Natural killer cell (primary cell): ENCODE measurements at places on chromosomes 3 and 15.
A peak's percentile ranks its signal among the peaks of the same experiment; 100 is the strongest.

GRCh38 chr3:106810300-106810875, 566.9 kb upstream of the CCDC54 start:
- no peak for DNase-seq

DNA sequence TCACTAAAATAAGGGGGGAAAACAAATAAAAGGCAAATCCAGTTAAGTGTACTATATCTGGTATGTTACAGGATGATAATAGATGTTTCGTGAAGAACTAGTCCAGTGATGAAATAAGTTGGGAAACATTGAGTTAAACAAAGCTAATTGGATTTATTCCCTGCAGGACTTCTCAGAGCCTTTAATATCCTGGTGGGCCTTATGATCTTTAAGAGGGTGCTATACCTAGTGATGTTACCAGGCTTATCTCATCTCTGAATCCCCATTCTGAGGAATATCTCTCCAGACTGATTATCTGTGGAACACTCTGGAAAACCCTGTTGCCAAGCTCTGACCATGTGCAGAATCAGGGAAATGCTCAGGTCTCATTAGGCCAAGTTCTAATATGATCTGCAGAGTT, 54.8 kb upstream of the POMGNT2 start:
- no peak for DNase-seq

DNA sequence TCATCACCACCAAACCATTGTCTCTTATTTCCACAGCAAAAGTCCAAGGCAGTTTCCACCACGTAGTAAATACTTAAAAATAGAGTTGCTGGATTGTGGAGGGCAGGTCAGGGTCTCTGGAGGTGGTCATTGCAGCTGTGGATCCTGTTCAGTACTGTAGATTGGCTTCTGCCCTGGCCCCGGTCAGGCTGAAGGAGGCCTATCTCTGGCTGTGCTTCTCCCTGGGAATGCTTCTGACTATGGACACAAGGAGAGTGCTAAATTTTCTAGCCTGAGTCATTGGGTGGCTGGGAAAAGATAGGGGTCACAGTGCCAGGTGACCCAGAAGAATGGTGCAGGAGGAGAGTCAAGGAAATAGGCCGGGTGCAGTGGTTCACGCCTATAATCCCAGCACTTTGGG, 26.3 kb upstream of the GMPPB start:
- DNase-seq, result no peak

DNA sequence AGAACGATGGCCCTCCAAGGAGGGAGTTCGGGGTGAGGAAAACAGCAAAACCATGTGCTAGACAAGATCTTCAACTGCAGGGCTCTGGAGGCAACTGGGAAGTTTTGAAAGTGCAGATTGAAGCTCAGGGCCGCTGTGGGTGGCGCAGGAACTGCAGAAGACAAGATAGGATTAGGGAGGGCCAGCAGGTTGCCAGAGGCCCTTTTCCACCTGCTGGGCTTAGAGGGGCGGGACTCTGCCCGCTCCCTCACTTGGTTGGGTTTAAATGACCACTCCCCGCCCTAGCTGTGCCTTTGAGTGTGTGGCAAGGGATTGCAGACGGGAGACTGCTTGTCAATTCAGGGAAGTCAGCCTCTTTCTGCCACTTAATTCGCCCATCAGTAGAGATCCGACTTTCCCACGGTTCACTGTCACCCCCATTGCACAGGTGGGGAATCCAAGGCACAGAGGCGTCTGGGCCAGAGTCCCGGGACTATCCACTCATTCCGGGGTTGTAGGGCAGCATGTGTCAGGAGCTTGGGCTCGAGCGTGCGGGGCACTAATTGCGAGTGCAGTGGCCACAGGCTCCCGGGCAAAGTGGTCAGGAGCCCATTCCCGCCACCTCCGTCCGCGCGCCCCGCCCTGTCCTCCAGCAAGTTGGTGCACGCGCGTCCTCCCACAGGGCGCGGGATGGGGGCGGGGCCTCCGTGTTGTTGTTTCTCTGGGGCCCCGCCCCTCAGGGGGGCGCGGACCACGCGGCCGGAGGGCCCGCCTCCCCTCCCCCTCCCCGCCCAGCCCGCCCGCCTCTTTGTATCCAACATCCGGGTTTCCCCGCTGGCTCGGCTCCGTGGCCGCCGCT, at the start of gene ACVR2B:
TSS of gene ACVR2B (plus strand) at position 816 of the 838 bp plus-strand sequence. CDS start 433 bp downstream, outside the sequence.
- peak; percentile 38 for DNase-seq

DNA sequence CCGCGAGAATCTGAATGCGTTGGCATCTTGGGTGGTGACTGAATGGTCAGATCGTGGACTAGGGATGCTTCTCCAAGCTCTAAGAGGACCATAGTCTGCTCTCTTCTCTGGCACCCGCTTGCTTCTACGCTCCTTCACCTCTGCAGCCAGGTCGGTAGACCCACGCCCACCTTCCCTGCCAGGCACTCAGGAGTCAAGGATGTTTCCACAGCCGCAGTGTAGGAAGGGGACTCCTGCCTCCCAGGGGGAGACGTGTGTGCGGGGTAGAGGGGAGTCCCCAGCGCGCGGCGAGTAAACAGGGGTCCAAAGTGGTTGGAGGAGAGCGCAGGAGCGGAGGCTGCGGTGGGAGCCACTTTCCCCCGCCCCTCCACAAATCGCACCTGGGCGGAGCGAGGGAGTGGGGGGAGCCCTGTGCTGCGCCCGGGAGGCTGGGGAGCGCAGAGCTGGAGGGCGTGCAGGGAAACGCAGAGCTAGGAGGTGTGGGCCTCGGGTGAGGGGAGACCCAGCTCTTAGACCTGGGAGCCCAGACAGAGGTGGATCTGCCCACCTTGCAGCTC, 1.7 kb downstream of the LRRC3B start:
- no peak for DNase-seq

- no peak for DNase-seq
Measured at GRCh38 chr3:157077565-157077991, 82.4 kb downstream of the CCNL1 start.

GRCh38 chr3:68817243-68817642, 115.1 kb downstream of the TAFA4 start:
- DNase-seq, result no peak

DNA sequence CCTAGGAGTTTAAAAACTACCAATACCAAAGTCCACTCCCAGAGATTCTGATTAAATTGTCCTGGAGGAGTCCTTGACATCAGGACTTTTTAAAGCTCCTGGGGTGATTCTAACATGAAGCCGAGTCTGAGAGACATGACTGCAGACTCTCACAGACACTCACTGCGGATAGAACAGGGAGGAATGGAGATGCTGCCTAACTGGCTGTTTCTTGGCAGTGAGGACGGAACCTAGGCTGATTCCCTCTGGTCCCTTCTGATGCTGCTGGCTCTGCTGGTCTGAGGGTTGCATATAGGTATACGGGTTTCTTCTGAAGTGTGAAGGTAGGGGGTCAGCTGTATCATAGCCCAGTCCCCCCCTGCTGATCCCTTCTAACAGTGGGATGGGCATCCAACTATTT, 1.3 kb upstream of the HRG start:
- no peak for DNase-seq

- DNase-seq, result no peak
Measured at GRCh38 chr3:183279371-183279770, 26.3 kb downstream of the B3GNT5 start.

DNA sequence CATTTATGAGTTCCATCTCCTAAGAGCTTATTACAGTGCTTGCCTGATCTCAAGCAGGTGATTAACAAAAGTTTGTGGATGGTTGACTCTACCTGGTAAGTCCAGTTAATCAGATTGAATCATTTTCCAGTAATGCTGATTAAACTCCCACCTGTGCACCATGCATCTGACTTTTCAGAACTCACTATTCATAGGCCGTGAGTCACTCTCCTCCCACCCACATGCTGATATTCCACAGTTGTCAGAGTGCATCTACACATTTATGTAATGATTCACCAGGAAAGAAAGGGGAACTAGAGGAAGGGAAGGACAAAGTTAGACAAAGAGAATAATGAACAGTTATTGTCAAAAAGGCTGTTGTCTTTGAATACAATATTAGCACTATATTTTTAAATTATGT, 106.2 kb upstream of the UBE3A start:
- no peak for DNase-seq

- DNase-seq, result no peak
Measured at GRCh38 chr3:178629430-178630178, 93.4 kb downstream of the KCNMB2 start.

DNA sequence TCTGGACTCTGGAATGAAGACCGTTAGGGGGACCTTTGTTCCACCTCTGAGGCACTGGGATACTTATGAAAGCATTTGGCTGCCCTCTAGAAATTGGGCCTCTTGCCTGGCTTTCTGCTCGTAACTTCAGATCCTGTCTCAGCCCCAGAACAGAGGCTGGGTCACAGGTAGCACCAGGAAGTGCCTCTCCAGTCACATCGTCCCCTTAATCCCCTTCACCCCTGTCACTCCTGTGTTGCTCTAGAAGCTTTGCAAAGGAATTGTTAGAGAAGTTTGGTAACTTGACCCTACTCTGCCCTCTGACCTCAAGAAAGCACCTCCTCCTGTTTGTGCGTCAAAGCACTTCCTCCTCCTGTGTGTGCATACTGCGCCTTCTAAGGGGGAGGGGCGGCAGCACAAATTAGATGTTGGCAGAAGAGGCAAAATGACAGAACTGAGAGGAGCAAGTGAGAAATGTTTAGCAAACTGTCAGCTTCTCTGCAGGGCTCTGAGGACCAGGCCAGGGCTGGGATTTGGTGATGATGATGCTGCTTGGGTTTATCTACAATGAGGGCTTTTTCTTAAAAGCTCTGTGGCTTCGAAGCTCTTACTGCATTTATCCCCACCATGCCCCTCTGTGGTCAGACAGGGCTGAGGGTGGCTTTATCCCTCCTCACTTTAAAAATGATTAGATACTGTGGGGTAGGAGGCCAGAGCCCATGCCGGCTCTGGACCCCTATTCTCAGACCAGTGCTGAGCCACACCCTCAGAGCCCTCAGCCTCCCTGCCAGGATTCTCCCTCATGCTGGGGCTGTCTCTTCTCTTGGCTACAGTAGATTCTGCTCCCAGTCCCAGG, 76.2 kb downstream of the LARS2 start:
- peak; percentile 55 for DNase-seq

- DNase-seq, result no peak
Measured at GRCh38 chr3:79490165-79491028, 277.4 kb downstream of the ROBO1 start.

GRCh38 chr15:101046826-101047225, 127.7 kb downstream of the LRRK1 start:
- DNase-seq, result no peak

DNA sequence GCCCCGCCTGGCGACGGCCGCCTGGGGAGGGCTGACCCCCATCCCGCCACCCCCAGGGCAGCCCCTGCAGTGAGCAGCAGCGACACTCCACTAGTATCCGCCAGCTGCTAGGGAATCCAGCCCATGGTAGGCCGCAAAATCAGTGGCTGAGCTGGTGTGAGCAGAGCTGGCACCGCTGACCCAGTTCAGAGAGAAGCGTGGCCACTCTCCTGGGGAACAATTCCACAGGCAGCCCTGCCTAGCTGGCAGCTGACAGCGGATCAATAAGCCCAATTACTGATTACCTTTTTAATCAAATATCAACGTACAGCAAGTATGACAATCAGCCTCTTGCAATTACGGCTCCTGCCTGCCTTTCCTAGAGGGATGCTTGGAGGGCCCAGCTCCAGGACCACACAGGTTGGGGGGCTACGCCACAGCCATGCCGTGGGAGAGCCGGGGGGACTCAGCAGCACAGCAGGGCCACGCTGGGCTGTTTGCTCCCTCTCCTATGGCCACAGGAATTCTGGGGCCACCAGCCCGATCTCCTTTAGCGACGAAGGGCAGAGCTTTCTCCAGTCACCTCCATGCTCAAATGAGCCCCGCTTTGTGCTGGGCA, 13.9 kb downstream of the DNAJB8 start:
- no peak for DNase-seq

GRCh38 chr15:79540551-79540950, 108.4 kb downstream of the MINAR1 start:
- DNase-seq, result no peak

GRCh38 chr3:42256135-42256819, 9.7 kb downstream of the CCK start:
- DNase-seq, result no peak

DNA sequence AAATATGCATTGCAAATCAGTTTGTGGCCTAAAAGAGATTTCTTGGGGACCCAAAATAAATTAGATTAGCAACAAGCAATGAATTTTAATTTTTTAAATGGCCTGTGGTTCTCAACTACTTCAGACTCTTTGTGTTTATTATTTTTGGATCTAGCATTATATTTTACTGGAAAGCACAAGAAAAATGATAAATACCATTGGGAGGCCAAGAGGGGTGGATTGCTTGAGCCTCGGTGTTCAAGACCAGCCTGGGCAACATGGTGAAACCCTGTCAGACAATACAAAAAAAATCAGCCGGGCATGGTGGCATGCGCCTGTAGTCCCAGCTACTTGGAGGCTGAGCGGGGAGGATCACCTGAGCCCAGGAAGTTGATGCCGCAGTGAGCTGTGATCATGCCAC, 13.6 kb downstream of the LACTB start:
- DNase-seq, result no peak

DNA sequence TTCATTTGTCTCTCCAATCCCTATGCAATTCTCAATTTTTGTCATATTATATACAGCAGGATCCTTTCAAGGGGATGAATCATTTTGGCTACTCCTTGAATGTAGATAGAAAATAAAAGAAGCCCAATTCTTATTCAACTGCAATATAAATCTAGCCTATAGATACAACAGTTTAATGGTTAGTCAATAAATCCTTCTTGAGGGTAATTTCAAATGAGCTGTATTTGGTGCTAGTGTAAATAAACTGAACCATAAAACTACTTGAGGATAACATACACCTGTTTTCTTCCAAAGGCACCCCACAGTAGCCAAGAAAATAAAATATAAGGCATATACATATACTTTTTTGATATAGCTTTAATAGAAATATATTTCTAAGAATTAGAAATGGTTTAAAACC, 830.3 kb downstream of the ROBO1 start:
- DNase-seq, result no peak

DNA sequence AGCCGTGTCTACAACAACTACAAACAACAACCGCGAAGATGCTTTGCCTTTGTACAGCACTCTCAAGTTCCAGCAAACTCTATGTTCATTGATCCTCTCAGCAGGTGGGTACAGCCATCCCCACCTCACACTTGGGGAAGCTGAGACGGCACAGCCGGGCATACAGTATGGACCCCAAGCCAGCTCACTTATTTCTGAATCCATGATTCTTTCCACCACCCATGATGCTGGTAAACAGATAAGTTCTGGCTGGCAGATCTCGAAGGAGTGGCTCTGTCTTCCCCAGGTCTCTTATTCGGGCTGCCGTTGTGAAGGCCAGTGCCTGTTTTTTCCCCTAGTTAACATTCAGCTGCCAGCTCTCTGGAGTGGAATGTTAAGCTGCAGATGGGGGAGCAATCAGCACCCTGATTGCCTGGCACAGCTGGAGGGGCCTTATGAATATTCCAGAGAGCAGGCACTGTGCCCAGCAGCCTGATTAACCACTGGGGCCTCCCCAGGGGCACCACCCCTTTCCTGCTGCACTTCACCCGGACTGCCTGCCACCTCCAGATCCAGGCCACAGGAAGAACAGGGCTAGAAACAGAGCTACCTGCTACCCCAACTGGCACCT, 73.2 kb downstream of the CORO2B start:
- no peak for DNase-seq

DNA sequence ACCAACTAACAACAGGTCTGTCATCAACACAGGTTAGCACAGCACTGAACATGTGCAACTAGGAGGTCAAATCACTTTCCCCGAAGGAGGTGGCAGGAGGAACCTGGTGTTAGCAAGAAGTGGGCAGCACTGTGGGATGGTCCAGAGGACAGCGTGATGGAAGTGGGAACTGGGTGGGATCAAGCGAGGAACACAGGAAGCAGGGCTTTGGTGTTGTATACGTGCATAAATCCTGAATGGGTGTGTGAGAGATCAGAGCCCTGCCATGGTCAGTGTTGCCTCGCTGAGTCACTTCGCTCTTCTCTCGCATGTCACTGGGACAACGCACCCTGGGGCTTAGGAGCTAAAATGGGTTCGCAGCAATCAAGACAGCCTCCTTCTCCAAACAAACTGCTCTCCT, 62.1 kb downstream of the MOBP start:
- DNase-seq, result no peak
